NCI-H510A treated with DMSO at 0.1 percent for 48 hours (cell line): ENCODE measurements at places on chromosomes 4 and X.

DNA sequence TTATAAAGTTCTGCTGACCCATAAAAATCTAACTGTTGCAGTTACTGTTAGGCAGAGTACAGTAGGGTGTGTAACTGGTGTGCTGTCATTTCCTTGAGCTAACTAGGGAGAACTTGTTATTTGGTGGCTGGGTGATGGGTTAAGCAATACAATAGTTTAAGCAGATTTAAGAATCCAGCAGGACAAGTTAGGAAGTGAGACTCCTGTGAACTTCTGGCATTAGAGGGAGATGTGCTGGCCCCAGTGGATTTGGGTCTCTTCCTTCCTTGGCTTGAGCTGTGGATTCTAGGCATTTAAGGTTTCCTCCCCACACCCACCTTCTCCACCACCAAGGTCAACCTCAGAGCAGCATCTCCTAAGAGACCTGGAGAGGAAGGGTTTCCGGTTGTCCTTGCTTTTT, 70.5 kb downstream of the CLCN5 start:
- DNase-seq: no peak

DNA sequence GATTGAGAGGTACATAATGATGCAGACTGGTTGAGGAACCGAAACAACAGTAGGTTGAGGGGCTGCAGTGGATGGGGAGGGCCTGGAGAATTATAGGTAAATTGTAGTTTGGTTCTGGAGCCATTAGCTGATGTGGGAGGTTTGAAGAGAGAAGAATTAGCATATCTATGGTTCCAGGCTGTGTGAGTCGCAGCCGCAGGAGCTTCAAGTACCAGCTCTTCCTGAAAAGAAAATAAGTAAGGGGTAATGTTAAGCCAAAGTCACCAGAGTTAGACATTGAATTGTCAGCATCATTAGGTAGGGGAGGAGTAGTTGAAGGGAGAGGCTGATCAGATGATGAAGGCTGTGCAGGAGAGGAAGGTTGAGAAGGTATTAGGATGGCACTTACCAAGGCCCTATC, 29.5 kb downstream of the PF4 start:
- no peak for DNase-seq

- DNase-seq: no peak
Measured at GRCh38 chr4:25913056-25913850, 767 bp upstream of the SMIM20 start.

DNA sequence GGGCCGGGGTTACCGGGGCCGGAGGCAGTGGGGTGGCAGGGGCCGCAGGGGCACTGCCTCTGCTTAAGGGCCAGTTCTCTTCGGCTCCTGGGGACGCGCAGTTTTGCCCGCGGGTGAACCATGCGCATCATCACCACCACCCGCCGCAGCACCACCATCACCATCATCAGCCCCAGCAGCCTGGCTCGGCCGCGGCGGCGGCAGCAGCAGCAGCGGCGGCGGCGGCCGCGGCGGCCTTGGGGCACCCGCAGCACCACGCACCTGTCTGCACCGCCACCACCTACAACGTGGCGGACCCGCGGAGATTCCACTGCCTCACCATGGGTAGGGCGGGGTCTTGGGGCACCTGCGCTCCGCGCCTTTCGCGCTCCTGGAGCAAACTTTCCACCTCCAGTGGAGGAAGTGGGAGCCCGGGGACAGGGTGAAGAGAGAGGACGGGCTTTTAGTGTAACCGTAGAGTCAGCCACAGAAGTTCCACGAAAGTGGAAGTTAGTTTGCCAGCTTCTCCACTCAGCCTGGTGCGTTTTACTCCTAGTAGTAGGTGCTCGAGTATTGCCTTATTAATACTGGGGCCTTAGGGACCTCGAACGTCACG, 729 bp downstream of the GSX2 start:
- DNase-seq: no peak

DNA sequence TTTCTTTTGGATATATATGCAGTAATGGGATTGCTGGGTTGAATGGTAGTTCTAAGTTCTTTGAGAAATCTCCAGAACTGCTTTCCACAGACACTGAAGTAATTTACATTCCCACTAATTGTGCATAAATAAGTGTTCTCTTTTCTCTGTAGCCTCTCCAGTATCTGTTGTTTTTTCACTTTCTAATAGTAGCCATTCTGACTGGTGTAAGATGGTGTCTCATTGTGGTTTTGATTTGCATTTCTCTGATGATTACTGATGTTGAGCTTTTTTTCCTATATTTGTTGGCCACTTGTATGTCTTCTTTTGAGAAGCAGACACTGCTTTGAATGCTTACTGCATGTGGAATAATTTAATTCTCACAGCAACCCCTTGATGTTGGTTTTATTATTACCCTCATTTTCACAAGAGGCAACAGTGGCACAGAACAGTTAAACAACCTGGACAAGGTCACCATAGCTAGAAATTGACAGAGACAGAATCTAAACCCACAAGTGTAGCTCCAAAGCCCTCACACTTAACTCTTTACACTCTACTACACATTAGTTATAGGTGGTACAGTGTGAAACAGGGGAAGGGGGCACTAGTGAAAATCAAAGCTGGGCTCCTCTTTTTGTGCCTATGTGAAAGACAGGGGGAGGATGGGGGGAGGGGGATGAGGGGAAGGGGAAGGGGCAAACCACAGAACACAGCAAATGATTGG, 96.1 kb downstream of the REELD1 start:
- DNase-seq: no peak

DNA sequence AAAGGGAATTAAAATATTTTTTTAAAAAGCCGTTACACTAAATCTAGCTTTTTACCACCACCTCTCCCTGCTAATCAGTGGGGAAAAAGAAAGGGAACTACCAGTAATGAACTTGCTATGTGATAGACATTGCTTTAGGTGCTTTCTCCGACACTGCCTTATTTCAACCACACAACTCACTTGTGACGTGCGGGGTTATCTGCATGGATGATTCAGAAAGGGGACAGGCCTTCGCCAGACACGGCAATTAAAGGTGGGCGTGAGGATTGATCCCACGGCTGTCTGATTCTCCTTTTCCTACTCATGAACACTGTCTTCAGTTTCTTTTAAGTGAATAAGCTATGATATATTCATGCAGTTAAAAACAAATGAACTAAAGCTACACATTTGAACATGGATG, 882 bp upstream of the CXCR3 start:
- DNase-seq: no peak

GRCh38 chrX:135556055-135556454, 35.6 kb downstream of the INTS6L start:
- DNase-seq: no peak

- DNase-seq: no peak
Measured at GRCh38 chrX:130848763-130849162, 54.2 kb downstream of the ENOX2 start.

GRCh38 chr4:183596067-183596757, 62.8 kb downstream of the RWDD4 start:
- no peak for DNase-seq

DNA sequence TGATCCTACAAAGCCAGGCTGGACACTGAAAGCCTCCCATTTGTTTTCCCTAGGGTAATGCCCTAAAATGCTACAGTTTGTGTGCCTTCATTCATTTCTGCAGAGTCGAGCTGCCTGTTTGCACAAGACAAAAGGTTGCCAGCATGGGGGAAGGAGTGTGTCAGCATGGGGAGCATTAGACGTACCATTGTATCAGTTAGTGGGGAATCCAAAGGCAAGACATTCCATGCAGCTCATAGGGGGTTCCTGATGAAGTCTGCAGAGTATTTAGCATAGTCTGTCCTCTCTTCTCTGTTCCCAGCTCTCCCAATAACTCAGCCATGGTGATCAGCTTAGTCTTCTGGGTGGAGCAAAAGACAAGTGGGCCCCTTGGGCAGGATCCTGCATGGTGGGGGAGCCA, 276.9 kb upstream of the PCDH7 start:
- no peak for DNase-seq

- no peak for DNase-seq
Measured at GRCh38 chr4:182738283-182739047, 178.7 kb downstream of the DCTD start.

DNA sequence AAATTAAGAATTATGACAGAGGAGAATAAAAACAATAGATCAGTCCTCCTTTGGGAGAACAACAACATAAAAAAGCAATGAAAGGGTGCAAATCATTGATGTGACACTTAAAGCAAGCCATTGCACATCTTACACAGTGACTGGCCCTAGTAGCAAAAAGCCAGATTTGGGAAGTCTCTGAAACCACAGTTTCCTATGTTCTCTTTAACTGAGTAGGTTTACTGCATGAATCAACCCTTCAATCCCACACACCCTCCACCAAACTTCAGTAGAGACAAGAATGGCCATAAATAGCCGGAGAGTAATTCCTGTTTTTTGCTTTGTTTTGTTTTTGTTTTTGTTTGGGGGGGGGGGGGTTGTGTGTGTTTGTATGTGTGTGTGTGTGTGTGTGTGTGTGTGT, 180.8 kb downstream of the VEGFC start:
- DNase-seq: no peak

DNA sequence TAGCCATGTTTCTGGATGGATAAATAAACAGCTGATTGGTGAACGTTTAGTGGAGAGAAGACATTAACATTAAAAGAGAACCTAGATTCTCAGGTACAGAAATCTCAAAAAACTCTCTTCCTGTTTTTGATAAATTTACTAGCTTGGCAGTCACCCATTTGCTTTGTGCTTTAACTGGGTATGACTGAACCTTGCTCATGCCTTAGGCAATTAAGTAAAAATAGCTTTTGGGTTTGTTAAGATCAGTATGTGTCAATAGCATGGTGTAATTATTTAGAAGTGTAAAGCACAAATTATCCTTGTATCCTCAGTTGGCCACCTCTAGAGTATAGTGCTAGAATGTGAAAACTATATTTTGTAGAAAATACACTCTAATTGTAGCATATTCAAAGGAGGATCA, 200.0 kb downstream of the CFAP299 start:
- no peak for DNase-seq

- no peak for DNase-seq
Measured at GRCh38 chr4:69753686-69754085, 6.7 kb downstream of the SULT1B1 start.

DNA sequence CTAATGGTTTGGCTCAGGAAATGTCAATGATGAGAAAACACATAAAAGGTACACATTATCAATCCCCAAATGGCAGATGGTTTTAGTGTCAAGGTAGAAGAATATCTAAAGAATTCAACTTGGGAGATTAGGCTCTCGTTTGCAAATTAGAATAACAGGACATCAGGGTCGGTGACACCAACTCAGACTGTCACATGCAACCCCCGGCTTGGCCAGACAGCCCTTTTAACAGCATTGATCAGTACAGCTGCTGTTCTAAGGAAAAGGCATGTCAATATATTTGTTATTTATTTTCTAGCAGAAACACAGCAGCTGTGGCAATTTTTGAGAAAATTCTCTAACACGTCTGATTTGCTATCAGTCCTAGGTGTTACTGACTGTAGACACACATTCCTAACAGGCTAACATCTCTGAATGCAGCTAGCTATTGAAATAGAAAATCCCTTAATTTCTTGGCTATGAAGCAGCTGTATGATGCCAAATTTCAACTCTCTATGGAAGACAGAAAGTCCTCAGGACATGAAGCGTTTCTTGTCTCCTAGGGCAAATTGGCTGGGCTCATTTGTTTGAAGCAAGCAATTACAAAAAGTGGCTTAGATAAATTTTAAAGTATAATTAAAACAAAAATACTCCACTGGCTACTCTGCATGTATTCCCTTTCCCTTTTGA, 269.0 kb upstream of the CXXC4 start:
- no peak for DNase-seq

DNA sequence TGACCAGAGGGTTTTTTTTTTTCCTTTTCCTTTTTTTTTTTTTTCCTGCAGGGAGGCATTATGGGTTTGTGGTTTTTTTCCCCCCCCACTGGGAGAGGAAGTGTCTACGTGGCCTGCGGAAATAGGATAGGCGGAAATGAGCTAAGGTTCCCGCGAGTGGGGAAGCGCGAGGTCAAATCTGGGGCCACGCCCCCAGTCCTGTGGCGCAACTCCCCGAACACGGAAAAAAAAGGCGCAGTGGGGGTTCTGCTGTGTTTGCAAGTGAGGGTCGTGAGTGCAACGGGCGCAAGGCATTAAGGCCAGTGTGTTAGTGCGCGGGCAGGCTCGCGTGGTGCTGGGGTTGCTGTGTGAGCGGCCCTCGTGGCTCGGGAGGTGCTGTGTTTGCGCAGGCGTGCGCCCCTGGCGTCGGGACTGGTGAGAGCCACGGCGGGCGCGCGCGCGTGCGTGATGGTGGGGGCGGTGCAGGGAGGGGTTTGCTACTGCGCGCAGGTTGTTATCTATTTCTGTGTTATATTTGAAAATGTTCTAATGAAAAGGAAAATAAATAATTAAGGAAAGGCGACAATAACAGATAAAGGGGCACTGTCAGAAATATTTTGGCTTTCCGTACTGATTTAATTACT, 685 bp upstream of the MORF4L2 start:
- DNase-seq: peak; percentile 61

GRCh38 chr4:116118221-116118620, 967.2 kb downstream of the TRAM1L1 start:
- no peak for DNase-seq

GRCh38 chr4:54400802-54401201, 171.7 kb downstream of the PDGFRA start:
- no peak for DNase-seq

DNA sequence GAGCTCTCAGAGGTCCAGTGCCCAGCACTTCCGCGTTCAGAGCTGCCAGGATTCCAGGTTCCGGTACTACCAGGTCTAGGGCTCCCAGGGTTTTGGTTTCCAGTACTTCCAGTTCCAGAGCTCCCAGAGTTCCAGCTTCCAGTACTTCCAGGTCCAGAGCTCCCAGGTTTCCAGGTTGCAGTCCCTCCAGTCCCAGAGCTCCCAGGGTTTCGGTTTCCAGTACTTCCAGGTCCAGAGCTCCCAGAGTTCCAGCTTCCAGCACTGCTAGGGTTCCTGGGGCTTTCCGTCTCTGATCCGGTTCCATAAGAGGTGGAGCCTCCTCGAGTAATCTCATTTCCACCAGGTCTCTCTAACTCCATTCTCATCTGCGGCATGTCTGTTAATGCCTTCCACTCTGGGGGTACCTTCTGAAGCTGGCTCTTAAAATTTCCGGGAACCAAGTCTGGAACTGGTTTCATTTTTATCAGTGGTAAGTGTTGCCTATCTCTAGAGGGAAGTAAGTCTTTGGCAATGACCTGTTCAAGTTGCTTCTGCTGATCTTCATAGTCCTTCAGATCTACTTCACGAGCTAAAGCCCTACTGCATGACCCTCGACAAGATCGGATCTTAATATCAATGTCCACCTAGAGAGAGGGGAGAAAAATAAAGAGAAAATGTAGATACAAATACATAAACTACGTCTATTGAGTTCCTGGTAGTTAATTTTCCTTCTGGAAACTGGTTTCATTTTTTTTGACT, 4.1 kb downstream of the FGA start:
- DNase-seq: no peak

- DNase-seq: no peak
Measured at GRCh38 chrX:15816886-15817285, 26.6 kb downstream of the ZRSR2 start.
